ENCODE measurements at places on chromosomes 6 and 20.

GRCh38 chr6:6736791-6737654 is 148.5 kb downstream of the LY86 start:
- no peak for DNase-seq

GRCh38 chr20:15042723-15043122 is 705.3 kb upstream of the FLRT3 start:
- DNase-seq: no peak

- DNase-seq: no peak
Observed at GRCh38 chr6:33061987-33062386, 11.5 kb downstream of the HLA-DPA1 start.

DNA sequence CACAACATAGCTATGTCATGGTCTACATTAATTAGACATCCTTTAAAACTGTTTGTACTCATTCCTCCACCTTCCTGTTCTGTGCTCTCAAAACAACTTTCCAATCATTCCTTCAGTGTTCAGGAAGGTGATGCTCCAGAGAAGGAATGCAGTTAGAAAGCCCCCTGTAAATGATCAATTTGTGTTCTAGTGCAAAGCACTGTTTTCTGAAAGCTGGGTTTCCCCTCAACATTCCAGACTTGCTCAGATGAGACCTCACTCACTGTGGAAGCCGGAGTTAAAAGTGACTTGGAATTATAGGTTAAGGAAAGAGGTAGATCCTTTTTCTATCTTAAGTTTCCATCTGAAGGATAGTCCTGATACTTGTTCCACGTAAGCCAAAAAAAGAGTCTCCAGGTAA is 95.9 kb downstream of the BMP2 start:
- no peak for DNase-seq

DNA sequence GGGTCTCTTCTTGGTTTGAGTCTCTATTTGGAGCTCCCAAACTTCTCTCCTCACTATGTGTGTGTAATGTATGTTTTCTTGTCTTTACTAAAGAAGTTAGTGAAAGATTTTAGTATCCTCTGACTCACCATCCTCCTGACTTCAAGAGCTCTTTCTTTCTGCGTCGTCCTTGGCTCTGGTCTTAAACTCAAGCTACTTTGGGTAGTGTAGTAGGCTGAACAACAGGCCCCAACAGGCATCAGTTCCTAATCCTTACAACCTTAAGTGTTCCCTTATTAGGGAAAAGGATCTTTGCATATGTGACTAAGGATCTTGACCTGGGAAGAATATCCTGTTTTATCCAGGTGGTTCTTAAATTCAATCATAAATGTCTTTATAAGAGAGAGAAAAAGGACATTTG is 810.2 kb downstream of the MAFB start:
- no peak for DNase-seq

DNA sequence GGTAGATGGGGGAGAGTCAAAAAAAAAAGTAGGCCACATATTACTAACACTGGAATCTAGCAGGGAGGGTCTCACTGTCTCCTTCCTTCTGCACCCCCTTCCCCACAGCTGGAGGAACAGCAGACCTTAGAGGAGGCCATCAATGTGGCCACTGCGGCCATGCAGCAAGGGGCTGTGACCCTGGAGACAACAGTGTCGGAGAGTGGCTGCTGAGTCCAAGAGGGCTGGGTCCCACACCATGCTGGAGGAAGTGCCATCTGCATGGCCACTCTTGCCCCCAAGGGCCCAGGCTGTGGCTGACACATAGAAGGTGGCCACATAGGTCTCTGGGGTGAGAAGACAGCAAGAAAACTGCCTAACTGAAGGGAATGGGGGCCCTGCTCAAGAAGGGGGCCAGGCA is 2.6 kb upstream of the DEF6 start:
- DNase-seq: no peak

GRCh38 chr6:170281331-170282292 is 9.3 kb downstream of the DLL1 start:
- DNase-seq: no peak

DNA sequence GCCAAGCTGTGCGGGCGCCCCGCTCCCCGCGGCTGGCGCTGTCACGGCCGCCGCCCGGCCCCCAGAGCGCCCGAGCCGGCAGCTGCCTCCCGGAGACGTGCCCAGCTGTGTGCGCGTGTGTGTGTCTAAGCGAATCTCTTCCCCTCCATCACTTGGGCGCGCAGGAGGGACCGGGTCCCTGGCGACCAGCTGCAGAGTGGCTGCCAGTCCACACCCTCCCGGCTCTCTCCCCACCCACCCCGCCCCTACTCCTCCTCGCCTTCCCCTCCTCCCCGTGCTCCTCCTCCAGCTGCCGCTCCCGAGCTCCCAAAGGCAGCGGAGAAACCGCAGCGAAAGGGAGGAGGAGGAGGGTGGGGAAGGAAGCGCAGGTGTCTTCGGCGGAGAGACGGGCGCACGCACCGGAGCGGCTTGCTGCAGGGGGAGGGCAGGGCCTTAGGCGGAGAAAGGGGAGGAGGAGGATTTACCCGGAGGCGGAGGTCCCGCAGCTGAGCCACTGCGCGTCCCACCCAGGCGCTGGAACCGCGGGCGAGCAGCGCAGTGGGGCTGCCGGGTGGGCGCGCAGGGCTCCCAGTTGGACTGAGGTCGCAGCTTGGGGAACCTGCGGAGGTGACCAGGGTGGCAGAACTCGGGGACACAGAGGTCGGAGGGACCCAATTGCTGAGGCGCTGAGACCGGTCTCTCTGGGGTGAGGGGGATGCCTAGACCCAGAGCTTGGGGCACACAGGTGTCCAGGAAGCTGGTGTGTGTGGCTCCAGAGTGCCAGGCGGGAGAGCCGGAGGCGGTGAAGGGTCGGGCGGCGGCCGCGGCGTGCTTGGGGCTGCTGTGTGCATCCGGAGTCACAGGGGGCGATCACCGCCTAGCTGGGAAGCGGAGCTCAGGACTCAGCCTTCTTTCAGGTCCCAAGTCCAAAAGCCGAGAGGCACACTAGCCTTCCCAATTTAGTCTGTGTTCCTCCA is at the start of gene HS3ST5:
TSS of gene HS3ST5 (minus strand) at position 198 of the 956 bp plus-strand sequence. CDS start 280,178 bp downstream, outside the sequence.
- DNase-seq: no peak

- no peak for DNase-seq
Observed at GRCh38 chr20:44549123-44549522, 27.3 kb upstream of the SERINC3 start.

- no peak for DNase-seq
Observed at GRCh38 chr20:13458860-13459451, 179.8 kb downstream of the TASP1 start.

DNA sequence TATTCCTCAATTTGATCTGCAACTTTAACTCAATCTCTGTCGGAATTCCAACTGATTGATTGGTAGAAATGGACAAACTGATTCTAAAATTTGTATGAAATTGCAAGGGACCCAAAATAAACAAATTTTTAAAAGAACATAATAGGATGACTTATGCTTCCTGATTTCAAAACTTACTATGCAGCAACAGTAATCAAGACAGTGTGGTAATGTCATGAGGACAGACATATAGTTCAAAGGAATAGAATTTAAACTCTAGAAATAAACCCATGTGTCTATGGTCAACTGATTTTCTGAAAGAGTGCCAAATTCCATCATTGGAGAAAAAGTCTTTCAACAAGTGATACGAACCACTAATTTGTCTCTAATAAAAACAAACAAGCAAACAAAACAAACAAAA is 1320.1 kb upstream of the GJE1 start:
- no peak for DNase-seq

GRCh38 chr6:70221025-70221714 is 81.7 kb downstream of the COL9A1 start:
- peak; percentile 18 for DNase-seq

- no peak for DNase-seq
Observed at GRCh38 chr6:14310960-14311359, 193.4 kb downstream of the CD83 start.

DNA sequence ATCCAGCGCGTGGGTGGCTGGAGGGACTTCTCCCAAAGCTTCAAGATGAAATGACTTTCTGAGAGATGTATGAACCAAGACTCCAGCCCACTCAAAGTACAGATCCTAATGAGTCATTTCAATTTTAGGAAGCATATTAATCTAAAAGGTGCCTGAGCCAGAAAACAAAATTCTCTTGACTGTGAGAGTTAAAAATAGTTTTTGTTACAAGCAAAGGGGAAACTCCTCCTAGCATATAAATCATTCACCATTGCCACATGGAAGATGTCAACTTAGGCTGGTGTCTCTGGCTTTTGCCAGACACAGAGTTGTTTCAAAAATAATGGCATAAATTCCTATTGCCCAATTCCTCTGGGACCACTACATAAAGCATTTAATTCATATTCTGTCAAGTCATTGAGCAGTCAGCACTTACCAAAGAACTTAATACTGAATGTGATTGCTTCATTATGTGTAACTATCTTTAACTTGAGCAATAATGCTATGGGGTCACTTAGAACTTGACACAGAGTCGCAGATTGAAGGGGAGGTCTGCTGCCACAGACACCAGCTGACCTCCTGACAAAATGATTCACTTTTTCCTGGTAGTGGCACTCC is 280.6 kb downstream of the SLC35F1 start:
- DNase-seq: no peak

GRCh38 chr6:169023161-169023874 is 230.3 kb downstream of the THBS2 start:
- no peak for DNase-seq

- no peak for DNase-seq
Observed at GRCh38 chr6:11404838-11405237, 132.7 kb upstream of the TMEM170B start.

- no peak for DNase-seq
Observed at GRCh38 chr6:139520321-139520768, 145.9 kb upstream of the CITED2 start.

GRCh38 chr6:1287103-1287591 is 24.8 kb upstream of the FOXQ1 start:
- no peak for DNase-seq

- no peak for DNase-seq
Observed at GRCh38 chr6:78614961-78615360, 252.4 kb upstream of the IRAK1BP1 start.

- DNase-seq: no peak
Observed at GRCh38 chr6:121347484-121347883, 13.2 kb upstream of the TBC1D32 start.

DNA sequence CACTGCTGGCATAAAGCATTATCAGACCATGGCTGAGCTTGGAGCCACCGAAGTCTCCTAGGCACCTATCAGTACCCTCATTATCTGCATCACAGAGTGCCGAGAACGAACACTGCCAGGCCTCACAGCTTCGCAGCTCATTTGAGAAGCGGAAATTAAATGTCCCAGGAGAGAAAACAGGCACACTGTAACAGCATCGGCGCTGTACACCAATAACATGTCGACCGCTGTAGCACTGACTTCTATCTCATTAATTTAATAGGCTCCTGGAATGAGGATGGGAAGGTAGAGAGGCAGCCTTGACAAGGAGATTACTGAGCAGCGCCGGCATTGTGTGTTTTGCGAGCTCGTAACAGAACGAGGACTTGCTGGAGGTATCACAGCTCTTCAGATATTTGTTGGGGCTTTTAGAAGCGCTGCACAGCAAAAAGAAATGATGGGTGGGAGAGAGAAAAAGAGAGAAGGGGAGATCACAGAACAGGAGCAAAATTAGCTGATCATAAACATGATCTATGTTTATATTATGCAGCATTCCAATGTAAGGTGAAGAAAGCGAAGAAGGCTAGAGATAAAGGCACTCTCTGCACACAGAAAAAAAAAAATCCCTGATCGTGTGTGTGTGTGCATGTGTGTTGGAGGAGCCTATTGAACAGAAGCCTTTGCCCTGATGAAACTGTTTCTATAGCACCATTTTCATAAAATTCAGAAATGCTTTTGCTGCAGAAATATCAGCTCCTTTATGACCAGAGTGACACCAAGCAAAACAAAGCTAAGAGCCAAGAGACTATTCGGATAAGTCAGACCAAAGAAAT is 29.2 kb downstream of the ID4 start:
- DNase-seq: no peak

DNA sequence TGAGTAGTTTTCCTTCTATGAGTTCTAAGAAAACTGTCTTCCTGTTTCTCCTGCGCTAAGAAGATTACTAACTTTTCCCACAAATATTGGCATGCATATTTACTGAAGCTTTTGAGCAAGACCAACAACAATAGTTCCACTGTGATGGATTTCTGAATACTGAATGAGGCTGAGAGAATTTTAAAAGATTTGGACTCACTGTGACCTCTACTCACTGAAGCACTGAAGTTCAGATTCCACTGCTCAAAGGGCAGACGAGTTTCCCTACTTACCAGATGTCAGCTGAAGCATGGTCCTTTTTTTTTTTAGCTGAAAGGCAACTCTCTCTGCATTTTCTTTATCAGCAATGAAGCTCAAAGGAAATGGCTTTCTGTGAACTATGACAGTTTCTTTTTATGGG is 718.5 kb downstream of the RFPL4B start:
- no peak for DNase-seq

DNA sequence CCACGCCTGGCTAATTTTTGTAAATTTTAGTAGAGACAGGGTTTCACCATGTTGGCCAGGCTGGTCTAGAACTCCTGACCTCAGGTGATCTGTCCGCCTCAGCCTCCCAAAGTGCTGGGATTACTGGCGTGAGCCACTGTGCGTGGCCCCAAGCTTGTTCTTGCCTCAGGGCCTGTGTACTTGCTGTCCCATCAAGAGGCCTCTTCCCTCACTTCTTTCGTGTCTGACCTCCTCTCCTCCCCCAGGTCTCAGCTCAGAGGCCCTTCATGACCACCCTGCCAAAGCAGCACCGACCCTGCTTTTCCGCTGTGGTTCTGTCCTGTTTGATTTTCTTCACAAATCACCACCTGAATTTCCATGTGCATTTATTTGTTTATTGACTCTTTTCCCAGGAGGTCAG is 10.5 kb upstream of the UBE2V1 start:
- DNase-seq: no peak

GRCh38 chr20:15191082-15191723 is 853.8 kb upstream of the FLRT3 start:
- no peak for DNase-seq

DNA sequence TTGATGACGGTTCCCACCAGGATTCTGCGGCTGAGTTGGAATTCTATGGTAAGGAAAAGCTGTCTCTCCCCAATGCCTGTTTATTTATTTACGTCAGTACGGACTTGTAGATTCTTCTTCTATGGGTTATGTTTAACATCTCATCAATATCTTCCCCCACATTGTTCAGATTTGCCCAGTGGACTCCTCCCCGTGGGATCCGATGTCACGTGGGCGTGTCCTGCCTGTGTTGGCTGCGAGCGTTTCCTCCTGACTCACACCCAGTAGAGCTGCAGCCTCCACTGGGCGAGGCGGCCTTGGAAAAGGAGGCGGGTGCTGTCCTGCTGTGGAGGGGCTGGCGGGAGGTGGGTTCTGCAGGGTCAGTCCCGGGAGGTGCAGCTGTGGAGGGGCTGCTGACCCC is 46.8 kb upstream of the SLCO4A1 start:
- no peak for DNase-seq

DNA sequence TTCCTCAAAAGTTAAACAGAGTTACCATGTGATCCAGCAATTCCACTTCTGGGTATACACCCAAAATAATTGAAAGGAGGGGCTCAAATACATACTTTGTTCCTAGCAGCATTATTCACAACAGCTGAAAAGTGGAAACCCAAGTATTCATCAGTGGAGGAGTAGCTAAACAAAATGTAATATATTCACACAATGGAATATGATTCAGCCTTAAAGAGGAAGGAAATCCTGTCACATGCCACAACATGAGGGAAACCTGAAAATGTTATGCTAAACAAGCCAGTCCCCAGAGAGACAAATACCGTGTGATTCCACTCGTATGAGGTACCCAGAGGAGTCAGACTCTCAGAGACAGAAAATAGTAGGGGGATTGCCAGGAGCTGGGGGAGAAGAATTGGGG is 44.5 kb downstream of the PXDC1 start:
- no peak for DNase-seq

- no peak for DNase-seq
Observed at GRCh38 chr6:72133324-72133723, 247.0 kb downstream of the RIMS1 start.
